ENCODE measurements at places on chromosomes 1 and 21. TPM values are rescaled to one million over a fixed set of nuclear protein-coding genes. Genes with fewer than 3 reads are reported as not detected.

Gene DLGAP3
- total RNA-seq: 0.27 TPM

Gene CAPN9
- not detected for total RNA-seq

Gene SHE
- not detected for total RNA-seq

Gene RUNX3
- total RNA-seq: 22.6 TPM

Gene TMEM79
- total RNA-seq: 6.3 TPM

Gene ITPKB
- 4.4 TPM for total RNA-seq

Gene CCDC185
- total RNA-seq: not detected

Gene NBPF4
- total RNA-seq: not detected

Gene CCDC17
- total RNA-seq: 2.4 TPM

Gene RGS5
- total RNA-seq: 4.6 TPM

Gene PERM1
- total RNA-seq: 0.39 TPM

Gene ADAMTS1
- 0.98 TPM for total RNA-seq

GRCh38 chr21:30482130-30482529, 2.0 kb upstream of the KRTAP19-1 start:
- no peak overlapping the region for H3K27ac ChIP-seq
- no peak for DNase-seq
- no peaks in the 10 kb centered on the region for H3K27me3 ChIP-seq
- H3K4me1 ChIP-seq: no peaks in the 10 kb centered on the region
- H3K4me3 ChIP-seq: no peak overlapping the region
- no peaks in the 10 kb centered on the region for H3K36me3 ChIP-seq

GRCh38 chr1:91502672-91503184, 2.1 kb downstream of the CDC7 start:
- no peak for DNase-seq
- no peaks in the 10 kb centered on the region for H3K27me3 ChIP-seq
- H3K4me1 ChIP-seq: peaks cover 27% of the 10 kb centered on the region
- H3K27ac ChIP-seq: no peak overlapping the region
- H3K4me3 ChIP-seq: peak overlapping the region; percentile 61

- H3K4me1 ChIP-seq: no peaks in the 10 kb centered on the region
- H3K4me3 ChIP-seq: no peak overlapping the region
- H3K36me3 ChIP-seq: no peaks in the 10 kb centered on the region
Observed at GRCh38 chr1:43129426-43129825, 42.7 kb downstream of the EBNA1BP2 start.

- H3K27me3 ChIP-seq: no peaks in the 10 kb centered on the region
- H3K4me1 ChIP-seq: peaks cover 24% of the 10 kb centered on the region
- peak overlapping the region; percentile 41 for H3K27ac ChIP-seq
- H3K4me3 ChIP-seq: no peak overlapping the region
- no peak for DNase-seq
Observed at GRCh38 chr1:21764615-21765423, 18.1 kb downstream of the USP48 start.

DNA sequence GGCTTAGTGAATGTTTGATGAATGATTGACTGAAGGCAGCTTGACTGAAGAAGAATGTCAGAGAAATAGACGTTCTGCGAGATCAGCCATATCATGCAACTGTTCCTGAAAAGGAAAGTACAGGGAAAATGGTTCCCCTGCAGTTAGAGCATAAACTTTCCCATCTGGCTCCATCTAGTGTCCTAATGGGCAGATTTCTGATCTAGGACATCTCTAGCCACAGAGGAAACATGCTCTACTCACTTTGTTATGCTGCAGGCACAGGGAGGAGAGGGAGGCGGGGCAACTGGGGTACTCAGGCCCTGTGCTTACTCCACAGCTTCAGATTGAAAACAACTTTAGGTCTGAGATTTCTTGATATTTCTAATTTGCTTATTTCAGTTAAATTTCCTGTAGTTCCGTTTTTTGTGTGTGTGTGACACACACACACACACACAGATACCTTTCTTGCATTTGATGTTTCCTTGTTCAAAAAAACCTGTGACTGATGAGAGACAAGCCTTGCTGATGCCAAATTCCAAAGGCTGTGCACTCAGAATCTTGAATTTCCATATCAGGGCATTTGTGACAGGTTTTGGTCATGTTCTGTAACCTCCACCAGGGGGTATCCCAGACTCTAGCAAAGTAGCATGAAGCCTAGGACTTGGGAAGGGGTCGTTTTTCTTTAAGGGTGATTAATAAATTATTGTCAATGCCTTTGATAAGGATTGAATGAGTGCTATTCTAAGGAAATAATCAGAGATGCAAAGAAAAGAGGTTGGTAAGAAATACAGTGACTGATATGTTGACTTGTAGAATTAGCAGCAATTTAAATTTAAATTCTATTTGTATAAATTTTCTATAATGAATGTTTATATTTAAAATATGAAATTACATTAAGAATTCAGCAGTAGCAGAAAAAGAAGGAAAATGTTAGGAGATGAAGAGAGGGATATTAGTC, 139.7 kb upstream of the BEND5 start:
- H3K36me3 ChIP-seq: no peaks in the 10 kb centered on the region
- peak; percentile 8 for DNase-seq
- no peak overlapping the region for H3K4me3 ChIP-seq
- H3K4me1 ChIP-seq: no peaks in the 10 kb centered on the region
- no peaks in the 10 kb centered on the region for H3K27me3 ChIP-seq

DNA sequence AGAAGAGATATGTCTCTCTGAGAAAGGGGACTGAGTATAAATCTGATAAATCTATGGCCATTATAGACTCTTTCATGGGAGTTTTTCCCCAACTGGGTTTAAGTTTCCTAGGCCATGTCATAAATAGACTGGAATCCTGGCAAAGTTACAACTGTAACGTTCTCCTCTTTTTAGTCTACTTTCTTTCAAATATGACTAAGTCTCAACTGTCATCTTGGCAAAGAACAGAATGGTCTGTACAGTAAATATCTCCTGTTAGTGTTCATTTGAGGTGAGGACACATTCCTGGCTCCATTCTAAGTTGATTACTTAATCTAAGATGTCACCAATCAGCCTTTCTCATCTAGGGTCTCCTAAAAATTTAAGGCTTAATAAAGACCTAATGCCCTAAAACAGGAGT, 300.5 kb downstream of the BRINP2 start:
- H3K27ac ChIP-seq: no peak overlapping the region
- H3K4me1 ChIP-seq: no peaks in the 10 kb centered on the region
- H3K36me3 ChIP-seq: no peaks in the 10 kb centered on the region

DNA sequence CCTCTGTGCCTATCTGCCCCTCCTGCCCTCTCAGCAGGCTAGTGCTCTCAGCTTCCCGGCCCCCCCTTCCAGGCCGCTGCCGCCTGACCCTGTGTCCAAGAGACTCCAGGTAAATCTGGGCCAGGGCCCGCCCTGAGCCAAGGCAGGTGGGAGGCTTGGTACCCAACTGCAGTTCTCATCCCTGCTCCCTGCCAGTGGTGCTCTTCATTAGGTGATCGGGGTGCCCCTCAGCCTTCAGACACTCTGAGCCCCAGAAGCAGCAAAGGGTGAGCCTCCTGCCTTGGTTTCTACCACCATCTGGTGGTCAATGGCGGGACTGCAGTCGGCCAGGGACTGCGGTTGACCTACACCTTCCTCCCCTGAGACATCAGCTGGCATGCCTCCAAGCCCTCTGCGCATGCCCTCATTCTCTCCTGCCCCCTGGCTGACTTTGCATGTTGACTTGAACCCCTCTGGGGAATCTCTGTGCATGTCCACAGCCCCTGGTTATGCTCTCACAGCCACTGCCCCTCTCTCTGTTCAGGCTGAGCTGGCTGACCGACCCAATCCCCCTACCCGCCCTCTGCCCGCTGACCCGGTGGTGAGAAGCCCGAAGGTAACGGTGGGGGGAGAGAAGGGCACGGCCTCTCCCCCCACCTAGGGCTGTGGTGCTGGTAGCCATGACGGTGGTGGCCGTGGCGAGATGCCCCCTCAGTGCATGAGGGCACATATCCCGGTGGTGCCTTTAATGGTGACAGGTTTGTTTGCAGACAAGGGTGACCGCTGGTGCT, 2.0 kb upstream of the EFNA4 start:
- H3K4me1 ChIP-seq: peaks cover 21% of the 10 kb centered on the region
- no peaks in the 10 kb centered on the region for H3K27me3 ChIP-seq
- H3K4me3 ChIP-seq: no peak overlapping the region

- H3K27ac ChIP-seq: no peak overlapping the region
- no peaks in the 10 kb centered on the region for H3K27me3 ChIP-seq
- peaks cover 5% of the 10 kb centered on the region for H3K4me1 ChIP-seq
- no peaks in the 10 kb centered on the region for H3K36me3 ChIP-seq
- no peak for DNase-seq
Observed at GRCh38 chr1:25533775-25534409, 9.5 kb upstream of the LDLRAP1 start.

DNA sequence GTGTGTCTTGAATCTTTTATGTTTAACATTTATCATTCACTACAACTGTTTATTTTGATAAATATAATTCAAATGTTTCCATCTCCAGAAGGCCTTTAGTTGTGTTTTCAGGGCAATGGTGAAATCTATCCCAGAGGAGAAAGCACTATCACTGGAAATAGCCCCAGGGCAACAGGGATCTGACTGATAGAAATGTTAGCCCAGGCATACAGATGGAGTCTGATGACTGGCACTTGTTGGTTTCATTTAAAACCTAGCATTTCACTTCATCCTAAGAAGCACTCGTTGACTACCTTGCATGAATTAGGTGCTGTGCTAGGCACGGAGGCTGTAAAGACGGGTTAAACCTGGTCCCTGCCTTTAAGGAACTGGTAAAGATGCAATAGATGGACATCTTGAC, 103.1 kb downstream of the C1orf21 start:
- H3K27me3 ChIP-seq: no peaks in the 10 kb centered on the region
- peaks cover 16% of the 10 kb centered on the region for H3K4me1 ChIP-seq
- DNase-seq: no peak
- no peaks in the 10 kb centered on the region for H3K36me3 ChIP-seq
- no peak overlapping the region for H3K4me3 ChIP-seq

DNA sequence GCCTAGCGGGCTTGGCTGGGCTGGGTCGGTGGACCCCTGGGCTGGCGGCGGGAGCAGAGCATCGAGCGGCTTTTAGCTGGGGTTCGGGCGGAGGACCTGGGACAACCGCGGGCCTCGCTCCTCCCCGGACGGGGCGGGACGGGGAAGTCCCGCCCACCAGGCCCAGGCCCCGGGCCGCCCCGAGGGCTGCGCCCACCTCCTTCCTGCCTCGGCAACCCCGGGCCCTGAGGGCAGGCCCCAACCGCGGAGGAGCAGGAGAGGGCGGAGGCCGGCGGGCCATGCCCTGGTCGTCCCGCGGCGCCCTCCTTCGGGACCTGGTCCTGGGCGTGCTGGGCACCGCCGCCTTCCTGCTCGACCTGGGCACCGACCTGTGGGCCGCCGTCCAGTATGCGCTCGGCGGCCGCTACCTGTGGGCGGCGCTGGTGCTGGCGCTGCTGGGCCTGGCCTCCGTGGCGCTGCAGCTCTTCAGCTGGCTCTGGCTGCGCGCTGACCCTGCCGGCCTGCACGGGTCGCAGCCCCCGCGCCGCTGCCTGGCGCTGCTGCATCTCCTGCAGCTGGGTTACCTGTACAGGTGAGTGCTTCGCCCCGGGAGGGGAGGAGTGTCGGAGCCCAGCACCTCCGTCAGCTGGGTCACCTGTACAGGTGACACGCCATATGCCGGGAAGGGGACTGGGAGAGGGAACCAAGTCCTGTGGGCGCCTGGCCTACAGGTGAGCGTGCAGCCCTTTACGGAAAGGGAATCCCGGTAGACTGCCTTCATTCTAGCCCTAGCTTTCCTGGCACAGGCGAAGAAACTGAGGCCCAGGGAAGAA, at the start of gene XKR8:
Gene XKR8, plus strand, starts transcription at position 182 of the 812 bp plus-strand sequence. Its CDS starts 97 bp downstream, at position 279.
- H3K27ac ChIP-seq: peak within 1 kb of the TSS; percentile 96
- peak within 1 kb of the TSS; percentile 70 for H3K4me3 ChIP-seq
- no peaks in the 10 kb centered on the region for H3K36me3 ChIP-seq
- H3K4me1 ChIP-seq: peaks cover 17% of the 10 kb centered on the region
- H3K27me3 ChIP-seq: no peaks in the 10 kb centered on the region

DNA sequence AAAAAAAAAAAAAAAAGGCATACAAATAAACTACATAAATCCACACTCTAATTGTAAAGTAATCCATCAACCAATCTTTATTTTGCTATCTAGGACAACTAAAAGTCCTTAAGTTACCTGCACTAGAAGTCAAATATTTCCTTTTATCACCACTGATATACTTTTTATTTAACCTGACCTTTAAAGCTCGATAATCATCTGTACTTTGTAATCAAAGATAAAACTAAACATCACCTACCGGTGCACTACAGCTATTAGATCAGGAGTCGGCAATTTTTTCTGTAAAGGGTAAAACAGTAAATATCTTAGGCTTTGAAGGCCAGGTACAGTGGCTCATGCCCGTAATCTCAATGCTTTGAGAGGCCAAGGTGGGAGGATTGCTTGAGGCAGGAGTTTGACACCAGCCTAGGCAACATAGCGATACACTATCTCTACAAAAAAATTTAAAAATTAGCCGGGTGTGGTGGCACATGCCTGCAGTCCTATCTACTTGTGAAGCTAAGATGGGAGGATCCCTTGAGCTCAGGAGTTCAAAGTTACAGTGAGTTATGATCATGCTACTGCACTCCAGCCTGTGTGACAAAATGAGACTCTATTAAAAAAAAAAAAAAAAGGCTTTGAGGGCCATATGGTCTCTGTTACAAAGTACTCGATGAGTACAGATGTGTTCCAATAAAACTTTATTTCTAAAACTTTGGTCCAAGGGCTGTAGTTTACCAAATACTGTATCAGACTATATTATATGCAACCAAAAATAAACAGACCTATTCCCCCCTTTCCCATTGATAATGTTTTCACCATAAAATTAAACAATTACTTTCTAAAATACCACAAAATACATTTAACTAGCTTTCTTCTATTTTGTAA, 47.1 kb downstream of the TESK2 start:
- no peak overlapping the region for H3K27ac ChIP-seq
- H3K4me3 ChIP-seq: no peak overlapping the region
- no peaks in the 10 kb centered on the region for H3K4me1 ChIP-seq
- no peak for DNase-seq
- no peaks in the 10 kb centered on the region for H3K36me3 ChIP-seq
- no peaks in the 10 kb centered on the region for H3K27me3 ChIP-seq

GRCh38 chr1:59506952-59507351, 210.1 kb downstream of the FGGY start:
- peaks cover 16% of the 10 kb centered on the region for H3K4me1 ChIP-seq
- H3K27me3 ChIP-seq: no peaks in the 10 kb centered on the region
- no peaks in the 10 kb centered on the region for H3K36me3 ChIP-seq

All from HCT116 (cell line).